ENCODE measurements at places on chromosomes 2 and 18. TPM values are rescaled to one million over a fixed set of nuclear protein-coding genes. Genes with fewer than 3 reads are reported as not detected.

SFXN5 gene
- 5.1 TPM for total RNA-seq

GNLY gene
- total RNA-seq: 5.5 TPM

SERPINB13 gene
- not detected for total RNA-seq

COBLL1 gene
- 114 TPM for total RNA-seq

PROKR1 gene
- 0.46 TPM for total RNA-seq

All from omental fat pad (tissue), 4 donors.